ENCODE measurements at places on chromosomes 4 and X.

DNA sequence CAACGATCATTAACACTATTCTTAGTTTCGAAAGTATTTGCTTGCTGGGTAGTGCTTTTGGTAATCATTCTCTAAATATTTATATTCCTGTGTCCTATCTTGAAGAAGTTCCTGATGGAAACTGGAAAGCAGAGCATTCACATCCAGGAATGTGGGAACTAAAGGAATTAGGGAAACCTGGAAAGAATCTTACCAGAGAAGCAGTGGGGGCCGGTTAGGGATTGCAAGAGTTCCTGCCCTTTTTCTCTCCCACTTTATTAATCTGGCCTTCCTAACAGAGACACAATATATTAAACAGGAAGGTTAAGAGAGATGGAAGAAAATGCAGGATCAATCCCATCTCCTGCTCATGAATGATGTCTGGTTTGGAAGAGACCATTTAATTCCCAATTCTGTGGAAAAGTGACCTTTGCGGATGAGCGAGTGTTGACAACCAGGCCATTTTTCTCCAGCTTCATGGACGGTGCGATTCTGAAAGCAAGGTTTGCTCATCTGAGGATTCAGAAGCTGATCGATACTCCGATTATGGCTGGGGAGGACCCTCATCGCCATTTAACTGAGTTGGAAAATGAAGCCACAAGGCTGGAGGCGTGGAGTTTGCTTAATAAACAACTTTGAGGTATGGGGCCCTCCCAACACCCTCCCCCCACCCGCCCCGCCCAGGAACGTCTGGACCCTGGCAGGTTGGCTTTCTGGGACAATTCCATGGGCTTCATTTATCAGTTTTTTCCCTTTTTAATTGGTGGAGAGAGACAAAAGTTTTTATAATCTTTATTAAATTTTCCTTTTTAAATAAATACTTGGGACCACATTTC is 52.3 kb downstream of the C4orf51 start:
- no peak for DNase-seq

DNA sequence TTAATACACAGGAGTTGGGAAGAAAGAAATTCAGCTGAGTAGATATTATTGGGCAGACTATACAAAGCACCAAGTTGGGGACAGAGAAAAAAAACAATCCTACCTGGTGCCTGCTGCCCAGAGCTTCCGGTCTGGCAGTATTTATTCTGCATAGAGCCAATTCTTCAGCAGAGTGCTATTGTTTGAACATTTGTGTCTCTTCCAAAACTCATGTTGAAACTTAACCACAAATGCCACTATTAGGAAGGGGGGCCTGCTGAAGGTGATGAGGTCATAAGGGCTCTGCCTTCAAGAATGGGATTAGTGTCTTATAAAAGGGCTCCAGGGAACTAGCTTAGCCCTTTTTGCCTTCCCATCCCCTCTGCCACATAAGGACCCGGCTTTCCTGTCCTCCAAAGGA is 136.2 kb downstream of the EVC2 start:
- DNase-seq = no peak

GRCh38 chr4:1239950-1240307 is 9.0 kb downstream of the CTBP1 start:
- DNase-seq = no peak

GRCh38 chr4:3657902-3658529 is 108.2 kb upstream of the ADRA2C start:
- no peak for DNase-seq

DNA sequence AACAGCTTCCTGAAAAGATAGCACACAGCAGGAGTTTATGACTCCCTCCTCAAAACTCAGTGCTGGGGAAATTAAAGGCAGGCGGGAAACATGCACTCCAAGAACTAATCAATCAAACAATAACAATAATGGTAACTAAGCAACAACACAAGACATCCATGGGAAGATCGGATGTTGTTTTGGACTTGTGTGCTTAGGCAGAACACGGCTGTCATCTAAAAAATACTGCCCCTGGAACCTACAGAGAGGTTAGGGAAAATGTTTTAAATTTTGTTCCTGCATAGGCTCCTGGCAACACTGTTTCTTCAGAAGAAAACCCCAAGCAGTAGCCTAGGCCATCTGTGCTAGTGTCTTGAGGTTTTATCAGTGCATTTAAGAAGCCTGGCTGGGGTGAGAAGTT is 1378.2 kb downstream of the STIM2 start:
- DNase-seq = no peak

DNA sequence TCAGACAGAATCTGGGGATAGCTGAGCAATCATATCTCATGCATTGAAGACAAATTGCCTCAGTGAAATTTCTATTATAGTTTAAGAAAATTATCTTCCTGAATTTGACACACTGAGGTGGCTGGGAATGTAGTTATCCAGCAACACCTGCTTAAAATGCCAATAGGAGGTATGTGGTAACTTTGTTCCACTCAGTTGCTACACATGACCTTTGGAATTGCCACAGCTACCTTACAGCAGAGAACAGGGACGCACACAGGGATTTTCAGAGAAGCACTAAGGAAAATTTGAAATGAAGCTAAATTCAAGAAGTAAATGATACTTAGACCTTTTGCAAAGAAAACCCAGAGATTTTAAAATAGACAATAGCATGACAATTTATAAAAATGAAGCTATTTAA is 264.6 kb downstream of the IL1RAPL1 start:
- DNase-seq = no peak

DNA sequence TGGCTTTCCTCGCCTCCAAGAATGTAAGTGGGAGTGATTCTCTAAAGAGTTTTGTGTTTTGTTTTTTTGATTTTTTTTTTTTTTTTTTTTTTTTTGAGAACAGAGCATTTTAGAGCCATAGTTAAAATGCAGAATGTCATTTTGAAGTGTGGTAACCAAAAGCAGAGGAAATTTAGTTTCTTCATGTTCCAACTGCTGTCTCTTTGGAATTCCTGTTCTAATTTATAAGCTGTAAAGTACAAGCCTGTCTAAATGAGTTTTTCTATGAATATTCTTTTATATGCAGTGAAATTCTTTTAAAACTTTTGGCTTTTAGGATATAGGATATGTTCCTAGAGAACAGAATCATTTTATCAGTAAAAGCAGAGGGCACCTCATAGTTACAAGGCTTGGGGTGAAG is 74.2 kb downstream of the KIT start:
- DNase-seq = no peak

GRCh38 chr4:170079981-170080380 is 9.8 kb downstream of the AADAT start:
- no peak for DNase-seq

DNA sequence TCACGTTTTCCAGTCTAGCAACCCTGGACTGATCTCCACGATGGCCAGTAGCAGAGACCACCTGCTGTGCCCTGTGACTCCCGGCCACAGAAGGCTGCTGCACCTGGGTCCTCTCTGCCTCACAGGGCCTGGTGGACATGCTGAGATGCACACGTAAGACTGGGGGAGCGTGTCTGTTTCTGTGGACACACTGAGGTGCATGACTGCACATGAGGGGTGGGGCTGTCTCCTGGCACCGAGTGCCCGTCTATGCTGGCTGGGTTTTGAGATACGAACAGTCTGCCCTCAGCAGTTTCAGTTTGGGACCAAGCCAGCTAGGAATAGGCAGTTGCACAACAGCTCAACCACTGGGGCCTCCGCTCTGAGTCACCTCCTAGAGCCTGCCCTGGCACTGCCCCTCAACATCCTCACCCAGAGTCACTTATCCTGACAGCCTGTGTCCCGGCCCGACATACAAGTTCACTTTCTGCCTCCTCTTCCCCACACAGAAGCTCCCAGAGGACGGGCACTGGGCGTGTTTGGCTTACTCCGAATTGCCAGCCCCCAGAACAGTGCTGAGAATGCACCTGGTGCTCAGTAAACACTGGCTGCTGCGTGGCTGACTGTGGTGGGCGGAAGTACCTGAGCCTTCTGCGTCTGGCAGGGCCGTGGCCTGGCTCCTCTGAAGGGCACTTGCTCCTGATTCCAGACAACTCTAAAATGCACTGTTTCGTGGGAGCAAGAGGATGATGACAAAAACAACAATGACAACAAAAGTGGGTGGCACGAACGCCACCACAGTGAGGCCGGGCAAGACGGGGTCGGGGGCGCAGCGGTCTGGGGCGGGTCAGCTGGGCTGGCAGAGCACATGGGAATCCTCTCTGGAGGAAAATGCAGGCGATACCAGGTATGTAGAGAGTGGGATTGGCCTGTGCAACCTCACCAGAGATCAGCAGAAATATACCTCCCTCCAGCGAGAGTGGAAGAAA is 30.9 kb downstream of the RNF212 start:
- no peak for DNase-seq

DNA sequence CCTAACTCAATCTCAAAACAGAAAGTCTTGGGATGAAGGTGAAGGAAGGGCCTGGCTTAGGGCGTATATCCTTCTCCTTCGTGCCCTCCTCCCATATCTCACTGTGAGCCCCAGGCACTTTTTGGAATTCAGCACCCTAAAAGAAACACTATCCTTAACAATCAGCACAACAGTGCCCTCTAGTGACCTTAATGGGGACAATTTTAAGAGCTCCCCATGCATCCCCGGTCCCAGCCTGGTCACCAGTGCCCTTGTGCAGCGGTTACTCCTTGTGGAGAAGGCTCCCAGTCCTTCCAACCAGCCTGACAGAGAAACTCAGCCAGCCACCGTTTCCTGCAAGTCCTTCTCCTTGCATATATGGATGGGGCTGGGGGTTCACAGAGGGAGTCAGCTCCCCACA is 4.2 kb downstream of the PAK3 start:
- no peak for DNase-seq

GRCh38 chr4:10232114-10232513 is 115.5 kb upstream of the WDR1 start:
- no peak for DNase-seq

DNA sequence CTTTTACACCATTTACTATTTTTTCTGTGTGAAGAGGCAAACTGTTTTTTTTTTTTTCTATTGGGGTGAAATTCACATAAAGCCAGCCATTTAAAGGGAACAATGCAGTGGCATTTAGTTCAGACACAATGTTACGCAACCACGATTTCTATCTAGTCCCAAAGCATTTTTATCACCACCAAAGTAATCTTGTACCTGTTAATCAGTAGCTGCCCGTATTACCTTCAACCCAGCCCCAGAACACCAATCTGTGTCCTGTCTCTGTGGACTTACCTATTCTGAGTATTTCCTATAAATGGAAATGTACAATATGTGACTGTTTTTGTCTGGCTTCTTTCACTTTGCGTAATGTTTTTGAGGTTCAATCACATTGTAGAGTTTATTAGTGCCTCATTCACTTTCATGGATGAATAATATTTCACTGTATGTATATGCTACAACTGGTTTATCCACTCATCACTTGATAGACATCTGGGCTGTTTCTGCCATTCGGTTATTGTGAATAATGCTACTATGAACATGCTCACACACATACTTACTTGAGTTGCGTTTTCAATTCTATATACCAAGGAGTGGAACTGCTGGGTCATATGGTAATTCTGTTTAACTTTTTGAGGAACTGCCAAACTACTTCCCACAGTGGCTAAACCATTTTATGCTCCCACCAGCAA is 116.2 kb downstream of the CDS1 start:
- no peak for DNase-seq

DNA sequence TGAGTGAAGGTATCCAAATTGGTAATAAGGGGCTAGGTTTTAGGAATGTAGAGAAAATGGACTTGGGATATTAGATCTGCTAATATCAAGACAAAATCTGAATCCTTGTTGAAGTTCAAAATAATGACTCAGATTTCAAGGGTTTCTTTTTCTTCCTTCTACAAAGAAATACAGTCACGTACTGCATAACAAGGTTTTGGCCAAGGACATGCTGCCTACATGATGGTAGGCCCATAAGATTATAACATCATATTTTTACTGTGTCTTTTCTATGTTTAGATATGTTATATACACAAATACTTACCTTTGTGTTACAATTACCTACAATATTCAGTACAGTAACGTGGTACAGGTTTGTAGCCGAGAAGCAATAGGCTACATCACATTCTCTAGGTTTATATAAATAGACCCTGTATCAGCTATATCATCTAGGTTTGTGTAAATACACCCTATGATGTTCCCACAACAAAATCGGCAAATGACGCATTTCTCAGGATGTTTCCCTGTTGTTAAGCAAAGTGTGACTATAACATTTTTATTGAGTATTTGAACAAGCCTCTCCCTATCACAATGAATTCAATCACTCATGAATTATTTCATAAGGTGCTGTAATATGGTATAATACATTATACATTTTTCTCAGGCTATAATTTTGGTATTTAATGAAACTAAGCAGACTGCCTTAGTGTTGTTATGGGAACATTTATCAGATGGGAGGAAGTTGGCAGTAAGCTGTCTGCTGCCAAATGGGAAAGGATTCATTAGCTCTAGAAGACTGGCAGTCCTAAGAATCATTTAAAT is 186.3 kb downstream of the PPP3CA start:
- no peak for DNase-seq

- DNase-seq = no peak
Measured at GRCh38 chrX:153392642-153393321, 8.4 kb downstream of the PNMA6E start.

- peak; percentile 15 for DNase-seq
Measured at GRCh38 chrX:46485897-46486296, 59.3 kb downstream of the ZNF674 start.

- no peak for DNase-seq
Measured at GRCh38 chr4:15434676-15435075, 6.8 kb downstream of the C1QTNF7 start.

GRCh38 chr4:107389965-107390364 is 330.1 kb downstream of the PAPSS1 start:
- DNase-seq = no peak

- DNase-seq = no peak
Measured at GRCh38 chr4:183328832-183329231, 6.6 kb upstream of the CLDN24 start.

DNA sequence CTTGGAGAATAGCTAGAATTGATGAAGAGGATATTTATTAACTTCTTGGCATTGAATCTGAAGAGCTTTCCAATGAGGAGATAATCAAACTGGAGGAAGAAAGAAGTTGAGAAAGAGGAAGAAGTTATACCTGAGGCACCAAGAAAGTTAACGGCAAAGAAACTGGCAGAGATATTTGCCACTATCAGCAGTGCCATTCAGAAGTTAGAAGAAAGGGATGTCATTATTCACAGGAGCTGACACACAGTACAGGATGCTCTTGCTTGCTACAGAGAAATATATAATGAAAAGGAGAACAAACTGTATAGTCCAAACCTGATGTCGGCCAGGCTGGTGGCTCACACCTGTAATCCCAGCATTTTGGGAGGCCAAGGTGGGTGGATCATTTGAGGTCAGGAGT is 64.5 kb downstream of the MCUB start:
- DNase-seq = no peak

DNA sequence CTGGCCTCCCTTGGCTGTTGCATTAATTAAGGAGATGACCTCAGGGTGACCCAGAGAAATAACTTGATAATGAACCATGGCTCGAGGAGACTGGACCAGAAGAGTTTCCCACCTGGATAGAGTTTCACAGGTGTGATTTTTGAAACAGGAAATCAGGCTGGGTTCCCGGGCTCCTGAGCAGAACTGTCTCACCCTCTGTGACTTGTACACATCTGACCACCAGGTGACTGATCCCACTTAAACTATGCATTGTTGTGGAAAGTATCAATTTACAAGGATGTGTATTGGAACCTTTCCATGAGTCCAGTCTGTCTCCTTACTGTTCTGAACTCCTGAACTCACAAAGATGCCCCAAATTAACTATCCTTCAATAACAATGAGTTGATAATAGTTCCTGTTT is 220.3 kb downstream of the PTTG2 start:
- DNase-seq = no peak
